Fibroblast of lung (primary cell): ENCODE measurements at places on chromosomes 3 and 15. TPM values are rescaled to one million over a fixed set of nuclear protein-coding genes. Genes with fewer than 3 reads are reported as not detected.

The NDN gene
- 41.6 and 47.7 TPM in 2 replicates for total RNA-seq

The AZI2 gene
- 182 and 183 TPM in 2 replicates for total RNA-seq

The COL8A1 gene
- total RNA-seq, result 24.7 and 85.4 TPM in 2 replicates

The MYZAP gene
- total RNA-seq, result 0.17 TPM in 1 of 2 replicates, not detected in the other

The RTP1 gene
- total RNA-seq, result under 0.01 TPM in 1 of 2 replicates, not detected in the other

The MUC20 gene
- total RNA-seq, result under 0.01 and 0.66 TPM in 2 replicates
